Anterior cingulate cortex (tissue), 58 donors: ENCODE measurements at places on chromosomes 3 and 15.

- no peak for DNase-seq
These were observed 85.8 kb downstream of the ATP11B start for GRCh38 chr3:182879031-182879611.

DNA sequence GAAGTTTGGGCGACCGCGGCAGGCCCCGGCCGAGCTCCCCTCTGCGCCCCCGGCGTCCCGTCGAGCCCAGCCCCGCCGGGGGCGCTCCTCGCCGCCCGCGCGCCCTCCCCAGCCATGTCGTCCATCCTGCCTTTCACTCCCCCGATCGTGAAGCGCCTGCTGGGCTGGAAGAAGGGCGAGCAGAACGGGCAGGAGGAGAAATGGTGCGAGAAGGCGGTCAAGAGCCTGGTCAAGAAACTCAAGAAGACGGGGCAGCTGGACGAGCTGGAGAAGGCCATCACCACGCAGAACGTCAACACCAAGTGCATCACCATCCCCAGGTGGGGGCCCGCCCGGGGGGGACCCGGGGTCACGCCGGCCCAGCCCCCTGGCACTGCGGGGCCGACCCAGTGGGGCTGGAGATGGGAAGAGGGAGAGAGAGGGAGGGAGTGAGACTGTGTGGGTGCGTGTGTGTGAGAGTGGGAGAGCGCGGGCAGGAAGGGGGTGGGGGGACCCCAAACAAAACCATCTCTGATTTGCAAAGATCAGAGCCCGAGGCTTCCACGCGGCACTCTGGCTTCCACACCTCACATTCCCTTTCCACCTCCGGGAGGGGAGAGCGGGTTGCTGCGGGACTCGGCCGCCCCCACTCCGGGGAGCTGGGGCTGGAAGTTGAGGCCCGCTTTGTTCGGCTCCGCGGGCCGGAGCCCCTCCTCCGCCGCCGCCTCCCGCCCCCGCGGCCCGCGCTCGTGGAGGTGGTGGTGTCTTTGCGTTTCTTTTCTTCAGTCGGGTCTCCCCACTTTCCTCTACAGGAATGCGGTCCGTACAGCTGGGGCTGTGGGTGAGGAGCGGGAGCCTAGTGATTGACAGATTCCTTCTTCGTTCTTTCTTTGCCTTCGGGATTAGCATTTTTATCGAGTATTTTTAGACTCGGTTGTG, 898 bp downstream of the SMAD3 start:
- DNase-seq: no peak

GRCh38 chr3:100114413-100115030, at the start of gene FILIP1L:
Gene FILIP1L, minus strand, starts transcription at chr3:100114501.
- DNase-seq: no peak

DNA sequence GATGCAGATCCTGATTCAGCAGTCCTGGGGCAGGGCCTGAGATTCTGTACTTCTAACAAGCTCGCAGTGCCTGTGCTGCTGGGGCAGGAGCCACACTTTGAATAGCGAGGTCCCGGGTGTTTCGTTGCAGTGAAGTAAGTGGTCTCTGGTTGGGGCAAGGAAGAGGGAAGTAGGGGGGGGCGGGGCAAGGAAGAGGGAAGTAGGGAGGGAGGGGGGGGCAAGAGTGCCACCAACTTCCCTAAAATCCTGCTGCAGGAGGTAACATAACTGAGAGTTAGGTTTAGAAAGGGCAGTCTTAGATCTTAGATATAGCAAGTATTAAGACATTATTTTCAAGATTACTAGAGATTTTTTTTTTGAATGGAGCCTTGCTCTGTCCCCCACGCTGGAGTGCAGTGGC, 35.5 kb downstream of the CRTAP start:
- no peak for DNase-seq

DNA sequence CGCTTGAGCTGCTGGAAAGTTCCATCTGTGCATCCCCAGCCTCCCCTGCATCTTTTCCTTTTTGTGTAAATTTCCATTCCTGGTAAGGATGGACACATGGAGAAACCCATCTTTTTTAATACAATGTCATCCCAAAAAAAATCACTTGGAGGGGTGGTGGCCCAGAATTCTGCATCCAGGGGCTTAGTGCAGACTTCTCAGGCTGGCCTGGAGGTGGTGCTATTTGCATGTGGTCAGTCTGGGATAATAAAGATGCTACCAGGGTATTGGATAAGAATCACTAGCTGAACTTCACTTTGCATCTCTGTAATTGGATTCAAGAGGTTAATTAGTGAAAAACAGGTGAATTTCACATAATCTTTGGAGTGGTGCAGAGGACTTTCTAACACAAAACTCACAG, 1.8 kb upstream of the ZSCAN2 start:
- DNase-seq: no peak

GRCh38 chr3:175357758-175358157, 498.6 kb downstream of the NAALADL2 start:
- DNase-seq: no peak

GRCh38 chr15:84648539-84648938, 5.5 kb downstream of the WDR73 start:
- DNase-seq: no peak

DNA sequence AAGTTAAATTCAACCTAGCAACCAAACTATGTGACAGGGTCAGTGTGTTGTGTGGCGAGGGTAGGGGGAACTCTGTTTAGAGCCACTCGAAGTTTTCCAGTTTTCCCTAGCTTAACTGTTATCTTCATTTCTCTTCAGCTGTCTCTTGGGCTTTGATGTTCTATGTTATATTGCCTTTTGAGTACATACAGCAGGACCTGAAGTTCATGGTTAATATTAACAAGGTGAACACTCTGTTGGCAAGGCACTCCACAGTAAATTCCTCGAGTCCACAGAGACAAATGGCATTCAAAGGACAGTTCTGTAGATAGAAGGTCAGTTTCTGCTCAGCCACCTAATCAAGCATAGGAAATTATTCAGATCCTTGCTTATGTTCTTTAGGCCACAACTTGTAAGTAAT, 147.9 kb upstream of the DPH6 start:
- no peak for DNase-seq

DNA sequence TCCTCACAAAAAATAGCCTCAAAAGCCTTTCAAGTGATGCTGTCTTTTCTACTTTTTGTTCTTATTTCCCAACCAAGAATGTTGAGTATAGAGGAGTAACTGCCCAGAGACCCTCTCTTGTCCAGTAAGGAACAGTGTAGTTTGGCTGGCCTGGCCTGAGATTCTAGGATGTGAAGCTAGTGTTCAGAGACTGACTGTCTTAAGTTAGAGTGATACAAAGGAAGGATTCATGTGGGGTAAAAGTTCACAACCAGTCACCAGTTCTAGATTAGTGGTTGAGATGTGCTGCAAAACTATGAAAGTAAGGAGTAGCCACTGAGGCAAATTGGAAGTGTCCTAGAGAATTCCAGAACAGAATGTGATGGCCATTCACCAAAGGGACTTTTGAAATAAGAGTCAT, 49.1 kb downstream of the RSRC1 start:
- no peak for DNase-seq

DNA sequence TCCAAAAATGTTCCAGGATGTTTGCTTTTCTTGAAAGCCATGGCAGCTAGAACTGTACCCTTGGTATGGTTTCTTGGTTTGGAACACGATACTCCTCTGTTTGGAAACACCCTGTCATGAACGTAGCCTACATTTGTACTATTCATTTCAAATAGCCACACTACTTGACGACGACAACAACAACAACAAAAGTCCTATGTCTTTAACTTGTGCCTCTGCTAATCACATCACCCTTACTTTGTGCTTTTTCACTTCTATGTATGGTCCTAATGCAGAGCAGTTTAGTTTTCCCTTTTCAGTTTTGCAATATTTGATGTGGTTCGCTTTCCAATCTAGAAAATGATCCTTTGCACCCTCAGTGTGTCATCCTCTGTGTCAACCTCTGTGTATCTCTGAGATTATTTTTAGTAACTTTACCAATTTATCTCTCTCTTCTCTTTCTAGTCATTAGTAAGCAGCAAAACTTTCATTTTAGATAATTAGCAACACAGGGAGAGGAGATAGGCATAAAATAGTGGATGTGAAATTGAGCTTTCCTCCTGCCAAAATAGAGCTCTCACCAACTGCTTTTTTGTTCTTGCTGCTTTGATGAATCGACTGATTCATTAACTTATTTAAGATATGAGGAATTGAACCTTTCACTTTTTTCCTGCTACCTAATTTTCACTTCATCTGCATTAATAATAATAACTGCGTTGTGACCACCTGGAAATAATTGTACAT, 44.1 kb upstream of the TP63 start:
- no peak for DNase-seq

GRCh38 chr15:99955532-99955931, 222.3 kb upstream of the LYSMD4 start:
- no peak for DNase-seq
